ENCODE measurements at places on chromosomes 12 and 14.
A peak's percentile ranks its signal among the peaks of the same experiment; 100 is the strongest.

DNA sequence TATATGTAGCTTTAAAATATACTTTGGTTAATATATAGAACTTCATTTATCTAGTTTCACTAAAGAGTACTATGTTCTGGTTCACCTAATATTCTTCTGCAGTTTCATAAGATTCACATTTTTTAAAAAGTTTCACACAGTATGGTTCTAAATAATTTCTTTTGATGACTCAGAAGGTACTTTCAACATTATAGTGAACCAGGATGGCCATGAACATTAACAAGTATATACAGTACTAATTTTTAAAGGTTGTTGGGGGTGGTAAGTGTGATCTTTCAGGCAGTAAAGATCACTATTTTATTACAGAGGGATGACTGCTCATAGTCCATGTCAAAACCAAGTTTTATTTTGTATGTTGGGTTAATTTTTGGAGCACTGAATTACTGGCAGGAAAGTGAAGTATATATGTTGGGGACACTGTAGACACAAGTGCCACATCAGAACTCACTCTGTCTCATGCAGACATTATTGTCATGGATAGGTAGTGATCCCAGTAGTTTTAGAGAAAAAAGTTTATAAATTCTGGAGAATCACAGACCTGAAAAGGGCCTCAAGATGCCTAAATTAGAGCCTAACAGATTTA is 60.0 kb downstream of the DCAF5 start:
- no peak for DNase-seq

DNA sequence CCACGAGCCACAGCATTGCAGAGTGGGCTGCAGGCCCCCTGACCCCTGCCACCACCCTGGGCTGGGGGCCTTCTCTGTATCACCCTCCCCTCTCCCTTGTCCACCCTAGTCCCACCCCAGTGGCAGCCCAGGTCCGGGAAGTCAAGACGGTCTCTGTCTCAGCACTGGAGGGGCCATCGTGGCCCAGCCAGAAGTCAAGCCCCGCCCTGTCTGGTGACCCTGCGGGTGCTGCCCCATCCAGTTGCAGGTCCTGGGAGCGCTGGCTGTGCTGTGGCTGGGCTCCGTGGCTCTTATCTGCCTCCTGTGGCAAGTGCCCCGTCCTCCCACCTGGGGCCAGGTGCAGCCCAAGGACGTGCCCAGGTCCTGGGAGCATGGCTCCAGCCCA is 2.7 kb downstream of the PLD4 start:
- no peak for DNase-seq

DNA sequence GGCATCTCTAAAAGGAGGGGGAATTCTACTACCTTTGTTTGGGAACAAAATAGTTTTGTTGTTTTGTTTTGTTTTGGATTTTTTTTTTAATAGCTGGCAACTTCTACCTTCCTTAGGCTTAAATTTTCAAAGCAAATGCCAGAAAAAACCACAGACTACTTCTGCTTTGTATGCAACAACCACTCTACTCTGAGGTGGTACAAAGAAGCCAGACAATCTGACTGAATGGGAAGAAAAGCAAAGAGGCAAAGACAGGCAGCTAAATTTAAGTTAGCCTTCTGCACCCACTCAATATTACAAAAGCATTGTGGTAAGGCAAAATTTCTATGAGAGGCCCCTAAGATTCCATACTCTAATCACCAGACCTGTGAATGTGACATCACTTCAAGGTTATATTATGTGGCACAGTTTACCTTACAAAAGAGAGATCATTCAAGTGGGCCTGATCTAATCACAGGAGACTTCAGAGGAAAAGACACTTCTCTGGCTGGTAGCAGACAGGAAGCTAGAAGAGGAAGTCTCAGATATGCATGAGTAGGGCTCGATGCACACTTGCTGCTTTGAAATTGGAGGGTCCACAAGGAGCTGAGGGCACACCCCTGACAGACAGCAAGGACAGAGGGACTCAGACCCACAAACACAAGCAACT is 566.6 kb downstream of the RPS29 start:
- DNase-seq = no peak

GRCh38 chr14:23600806-23601205 is 22.2 kb upstream of the JPH4 start:
- DNase-seq = peak; percentile 6

Measured in posterior cingulate gyrus (tissue), 11 donors.